ENCODE measurements at places on chromosomes 3 and 15.
A peak's percentile ranks its signal among the peaks of the same experiment; 100 is the strongest.

GRCh38 chr3:156413293-156413892 lies 141.5 kb downstream of the SSR3 start:
- no peak for DNase-seq

DNA sequence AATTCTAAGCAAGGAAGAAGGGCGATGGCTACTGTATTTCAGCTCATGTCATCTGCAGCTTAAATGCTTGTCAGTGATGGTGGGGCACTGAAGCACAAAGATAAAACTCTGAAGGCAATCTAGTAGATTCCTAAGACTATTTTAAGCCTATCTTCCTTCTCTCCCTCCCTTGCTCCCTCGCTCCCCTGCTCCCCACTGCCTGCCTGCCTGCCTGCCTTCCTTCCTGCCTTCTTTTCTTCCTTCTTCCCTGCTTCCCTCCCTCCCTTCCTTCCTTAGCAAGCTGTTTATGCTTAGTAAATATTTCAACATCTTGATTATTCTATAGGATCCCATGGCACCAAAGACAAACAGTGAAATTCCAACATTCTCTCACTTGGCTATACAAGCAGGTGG lies 99.6 kb downstream of the OXSM start:
- no peak for DNase-seq

- peak; percentile 83 for DNase-seq
Measured at GRCh38 chr3:189132231-189132671, 39.5 kb upstream of the TPRG1 start.

DNA sequence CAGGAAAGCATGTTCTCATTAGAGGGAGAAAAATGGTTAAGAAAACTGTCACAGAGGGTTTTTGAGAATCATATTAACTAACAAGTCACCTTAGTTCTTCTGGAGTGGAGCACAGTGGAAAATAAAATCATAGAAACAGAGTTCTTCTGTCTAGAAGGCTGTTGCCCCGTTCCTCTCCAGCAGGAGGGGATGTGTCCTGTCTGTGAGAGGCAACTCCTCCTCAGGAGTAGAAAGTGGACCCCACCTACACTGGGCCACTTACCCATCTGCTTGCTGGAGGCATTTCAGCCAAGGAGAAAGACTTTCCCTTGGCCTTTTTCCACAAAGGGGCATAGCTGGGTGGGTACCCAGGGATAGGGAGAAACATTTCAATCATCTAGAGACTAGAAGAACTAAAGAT lies 106.6 kb downstream of the SSR3 start:
- peak; percentile 15 for DNase-seq

DNA sequence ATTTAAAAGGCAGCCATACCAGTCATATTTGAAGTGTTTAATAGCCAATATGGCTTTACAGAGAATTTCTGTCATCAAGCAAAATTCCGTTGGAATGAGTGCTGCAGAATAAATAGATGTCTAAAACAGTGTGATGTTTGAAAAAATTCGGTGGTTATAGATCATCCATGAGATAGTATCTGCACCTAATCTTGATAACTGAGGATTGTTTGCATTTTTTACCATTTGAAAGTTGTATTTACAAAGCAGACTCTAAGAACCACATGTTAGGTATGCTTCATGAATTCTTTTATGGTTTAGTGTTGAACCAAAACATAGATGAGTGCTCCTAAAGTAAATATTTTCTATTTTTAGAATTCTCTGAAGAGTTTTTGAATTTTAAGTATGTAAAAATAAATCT lies 476.1 kb downstream of the NAALADL2 start:
- DNase-seq, result no peak

DNA sequence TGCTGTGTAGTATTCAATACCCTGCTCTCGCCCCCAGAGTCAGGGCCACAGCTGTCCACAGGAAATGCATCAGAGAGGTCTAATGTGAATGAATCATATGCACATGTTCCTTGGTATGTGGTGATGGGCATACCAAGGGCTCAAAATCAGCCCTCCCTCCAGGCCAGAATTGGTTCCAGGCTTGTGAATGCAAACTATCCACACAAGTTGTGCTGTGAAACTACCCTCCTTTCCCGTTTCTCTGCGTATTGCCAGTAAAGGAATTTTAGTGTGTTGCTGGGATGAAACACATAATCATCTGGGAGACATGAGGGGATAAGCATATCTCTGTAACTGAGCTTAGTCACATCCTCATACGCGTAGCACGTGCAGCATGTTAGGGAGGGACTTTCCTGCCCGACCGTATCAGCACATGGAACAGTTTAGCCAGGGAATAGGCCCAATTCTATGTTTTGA lies 9.2 kb upstream of the MME start:
- peak; percentile 92 for DNase-seq

DNA sequence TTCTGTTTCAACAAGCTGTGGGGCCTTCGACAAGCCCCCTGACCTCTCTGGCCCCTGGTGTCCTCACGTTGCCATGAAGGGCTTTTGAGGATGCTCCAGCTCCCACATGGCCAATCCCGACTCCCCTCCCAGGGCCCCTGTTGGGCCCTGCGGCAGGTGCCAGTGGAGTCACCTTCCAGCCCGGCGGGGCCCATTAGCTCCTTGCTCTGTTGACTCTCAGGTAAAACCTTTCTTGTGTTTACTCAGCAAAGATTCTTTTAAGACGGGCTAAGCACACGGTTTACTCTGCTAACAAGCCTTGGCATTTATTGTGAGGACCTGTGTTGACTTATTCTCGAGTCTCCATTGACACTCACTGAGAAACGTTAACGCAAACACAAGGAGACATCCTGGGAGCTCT lies 15.0 kb downstream of the RPLP1 start:
- no peak for DNase-seq

DNA sequence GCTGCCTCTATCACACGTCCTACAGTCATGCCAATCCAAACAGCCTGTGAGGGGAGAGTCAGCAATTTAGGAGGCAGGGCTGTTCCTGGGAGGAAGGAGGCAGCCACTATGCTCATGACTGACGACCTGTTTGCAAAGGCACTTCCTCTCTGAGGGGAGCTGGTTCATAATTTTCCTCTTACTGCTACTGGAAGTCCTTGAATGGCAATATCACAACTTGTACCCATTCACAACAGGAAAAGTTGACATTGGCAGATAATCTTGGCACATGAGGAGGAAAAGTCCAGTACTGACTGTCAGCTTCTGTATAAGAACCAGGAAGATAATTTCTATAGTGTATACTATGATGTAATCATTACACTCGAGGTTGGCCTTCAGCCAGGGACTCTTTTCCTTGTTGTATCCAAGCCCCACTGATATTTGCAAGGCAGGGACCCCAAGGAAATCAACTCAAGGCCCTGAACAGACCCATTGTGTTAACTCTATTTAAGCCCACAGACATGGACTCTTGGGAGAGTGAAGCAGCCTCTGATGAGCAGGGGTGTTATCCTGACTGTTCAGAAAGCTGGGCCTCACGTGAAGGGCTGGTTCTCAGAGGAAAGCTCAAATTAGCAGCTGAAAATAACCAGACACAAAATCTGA lies 267.3 kb upstream of the ADAMTS9 start:
- DNase-seq, result peak; percentile 60

DNA sequence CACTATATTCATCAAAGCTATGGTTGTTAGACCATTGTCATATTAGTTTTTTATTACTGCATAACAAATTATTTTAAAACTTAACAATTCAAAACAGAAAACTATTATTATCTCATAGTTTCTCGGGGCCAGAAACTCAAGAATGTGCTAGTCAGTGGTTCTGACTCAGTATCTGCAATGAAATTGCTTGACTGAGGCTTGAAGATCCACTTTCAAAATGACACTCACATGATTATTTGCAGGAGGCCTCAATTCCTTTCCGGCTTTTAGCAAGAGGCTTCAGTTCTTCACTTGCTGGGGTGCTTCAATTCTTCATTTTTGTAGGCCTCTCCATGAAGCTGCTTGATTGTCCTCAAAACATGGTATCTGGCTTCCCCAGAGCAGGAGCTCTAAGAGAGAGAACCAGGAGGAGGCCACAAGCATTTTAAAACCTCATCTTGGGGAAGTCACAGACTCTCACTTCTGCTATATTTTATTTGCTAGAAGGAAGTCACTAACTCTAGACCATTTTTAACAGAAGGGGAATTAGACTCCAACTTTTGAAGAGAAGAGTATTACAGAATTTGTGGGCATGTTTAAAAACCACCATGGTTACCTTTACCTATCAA lies 383.7 kb downstream of the MFSD1 start:
- DNase-seq, result no peak

DNA sequence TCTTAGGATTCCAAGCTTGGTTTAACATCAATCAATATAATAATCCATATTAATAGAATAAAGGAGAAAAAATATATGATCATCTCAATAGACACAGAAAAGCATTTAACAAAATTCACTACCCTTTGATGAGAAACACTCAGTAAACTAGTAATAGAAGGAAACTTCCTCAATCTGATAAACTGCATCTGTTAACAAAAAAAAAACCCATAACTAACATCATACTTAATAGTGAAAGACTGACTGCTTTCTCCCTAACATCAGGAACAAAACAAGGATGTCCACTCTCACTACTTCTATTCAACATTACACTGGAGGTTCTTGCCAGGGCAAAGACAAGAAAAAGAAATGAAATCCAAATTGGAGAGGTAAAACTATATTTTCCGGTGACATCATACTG lies 30.5 kb downstream of the LRRK1 start:
- DNase-seq, result no peak

DNA sequence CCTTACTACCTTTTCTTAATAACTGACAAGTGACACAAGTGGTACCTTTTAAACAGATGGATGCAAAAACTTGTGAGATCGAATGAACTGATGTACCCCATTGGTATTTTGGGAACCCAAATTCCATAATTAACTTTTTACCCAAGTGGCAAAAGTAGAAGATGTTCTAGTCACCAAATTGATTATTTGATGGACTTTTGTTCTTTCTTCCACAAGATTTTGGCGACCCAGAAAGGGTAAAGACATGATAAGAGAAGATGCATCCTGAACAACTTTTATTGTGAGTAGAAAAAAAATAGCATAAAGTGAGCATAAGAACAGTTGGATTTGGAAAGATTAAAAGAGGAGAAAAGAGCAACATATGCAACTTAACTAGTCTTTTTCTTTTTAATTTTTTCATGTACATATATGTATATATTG lies 159.5 kb downstream of the TIGIT start:
- no peak for DNase-seq

GRCh38 chr3:122064326-122064725 lies 9.2 kb downstream of the CD86 start:
- no peak for DNase-seq

DNA sequence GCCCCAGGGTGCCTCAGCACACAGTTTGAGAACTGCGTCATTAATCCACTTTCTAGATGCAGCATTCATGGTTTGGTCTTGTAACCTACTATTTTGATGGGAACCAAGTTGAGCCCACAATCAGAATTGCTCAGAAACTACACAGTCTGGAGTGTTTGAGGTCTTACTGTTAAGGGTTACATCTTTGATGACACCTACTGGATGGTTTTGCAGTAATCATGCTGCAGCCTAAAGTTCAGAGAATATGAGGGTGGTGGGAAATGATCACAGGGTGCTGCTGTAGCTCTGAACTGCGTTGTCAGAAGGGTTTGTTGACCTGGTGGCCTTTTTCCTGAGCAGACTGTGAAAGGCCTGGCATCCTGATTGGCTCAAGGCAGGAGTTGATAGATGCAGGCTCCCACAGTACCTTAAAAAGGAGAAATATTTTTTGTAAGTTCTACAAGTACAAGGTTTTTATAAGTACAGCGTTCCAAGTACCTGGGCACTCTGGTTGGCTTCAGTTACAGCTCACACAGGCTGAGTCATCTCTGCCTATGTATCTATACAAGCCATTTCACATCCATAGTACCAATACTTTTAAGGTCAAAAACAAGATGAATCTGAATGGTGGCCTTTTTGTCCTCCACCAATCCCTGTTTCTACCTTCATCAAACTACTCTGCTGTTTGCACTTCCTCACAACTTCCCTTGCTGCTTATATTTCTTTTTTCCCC lies 60.5 kb upstream of the ACKR4 start:
- DNase-seq, result no peak

- no peak for DNase-seq
Measured at GRCh38 chr3:180417241-180417640, 184.7 kb upstream of the TTC14 start.

GRCh38 chr3:168416446-168416845 lies 320.7 kb upstream of the GOLIM4 start:
- no peak for DNase-seq

GRCh38 chr15:37101980-37102304 lies 1.6 kb upstream of the MEIS2 start:
- no peak for DNase-seq

- peak; percentile 48 for DNase-seq
Measured at GRCh38 chr15:52078876-52079700, 33.5 kb downstream of the BCL2L10 start.

All from kidney capillary endothelial cell (primary cell).